ENCODE measurements at places on chromosomes 16 and 17.

- no peak for DNase-seq
Measured at GRCh38 chr17:56141046-56141839, 12.0 kb upstream of the ANKFN1 start.

- no peak for DNase-seq
Measured at GRCh38 chr17:50926523-50926922, 60.4 kb upstream of the TOB1 start.

DNA sequence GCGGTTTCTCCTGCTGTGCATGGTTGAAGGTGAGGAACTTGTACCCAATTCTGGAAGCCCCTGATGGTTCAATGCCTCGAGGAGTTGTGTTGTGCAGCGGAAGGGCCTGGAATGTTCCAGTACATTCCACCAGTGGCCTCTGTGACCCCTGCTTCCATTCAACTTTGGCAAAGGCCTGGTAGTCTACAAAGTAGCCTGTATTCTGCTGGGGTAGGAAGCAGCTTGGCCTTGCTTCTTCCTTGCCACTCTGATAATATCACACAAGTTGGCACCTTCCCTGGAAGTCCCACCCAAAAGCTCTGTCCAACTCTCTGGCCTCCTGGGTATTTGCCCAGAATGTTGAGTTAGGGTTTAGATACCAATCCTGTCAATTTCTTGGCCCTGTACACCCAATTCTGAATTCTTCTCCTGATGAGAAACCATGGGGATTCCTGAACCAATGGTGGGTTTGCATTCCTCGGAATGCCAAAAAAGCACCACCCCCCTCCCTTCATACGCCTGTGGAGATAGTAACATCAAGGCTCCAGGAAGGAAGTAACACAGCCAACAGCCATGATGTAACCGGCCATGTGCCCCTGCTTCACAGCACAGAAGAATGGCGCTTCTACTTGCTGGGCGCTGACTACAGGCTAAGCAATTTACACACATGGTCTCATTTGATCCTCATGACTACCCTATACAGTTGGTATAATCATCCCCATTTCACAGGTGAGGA is 11.8 kb upstream of the FAM117A start:
- no peak for DNase-seq

DNA sequence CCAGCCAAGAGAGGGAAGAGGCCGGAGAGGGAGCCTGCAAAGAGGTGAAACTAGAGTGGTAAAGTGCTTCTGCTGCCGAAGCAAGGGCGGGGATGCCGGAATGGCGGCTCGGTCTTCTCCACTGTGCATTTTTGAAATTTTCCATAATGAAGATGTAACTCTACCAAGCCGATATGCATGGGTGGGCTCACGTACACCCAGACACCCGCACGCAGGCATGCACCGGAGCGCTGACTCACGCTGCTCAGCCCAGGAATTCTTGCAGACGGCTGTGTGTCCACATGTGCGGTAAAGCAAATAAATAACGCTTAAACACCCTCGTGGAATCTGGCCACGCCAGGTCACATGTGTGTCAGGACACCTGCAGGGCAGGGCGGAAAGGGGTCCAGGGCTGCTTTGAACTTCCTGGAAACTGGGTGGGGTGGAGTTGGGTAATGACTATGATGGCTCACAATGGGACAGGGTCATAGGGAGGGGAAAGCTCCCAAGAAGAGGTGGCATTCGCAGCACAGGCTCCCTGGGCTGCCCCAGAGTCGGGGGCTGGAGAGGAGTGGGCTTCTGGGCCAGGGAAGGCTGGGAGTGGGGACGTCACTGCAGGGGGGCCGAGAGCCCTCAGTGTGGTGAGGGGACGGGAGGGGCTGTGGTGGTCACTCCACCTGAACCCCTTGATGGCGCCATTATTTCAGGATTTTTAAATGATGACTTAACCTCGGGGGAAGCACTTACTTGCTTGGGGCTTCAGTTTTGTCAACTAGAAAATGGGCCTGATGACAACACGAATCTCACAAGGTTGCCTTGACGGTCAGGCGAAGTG is 265.5 kb downstream of the PARN start:
- DNase-seq = no peak

- no peak for DNase-seq
Measured at GRCh38 chr17:2704890-2705248, 6.7 kb downstream of the CLUH start.

GRCh38 chr17:40825599-40825998 is 3.2 kb upstream of the KRT10 start:
- no peak for DNase-seq

DNA sequence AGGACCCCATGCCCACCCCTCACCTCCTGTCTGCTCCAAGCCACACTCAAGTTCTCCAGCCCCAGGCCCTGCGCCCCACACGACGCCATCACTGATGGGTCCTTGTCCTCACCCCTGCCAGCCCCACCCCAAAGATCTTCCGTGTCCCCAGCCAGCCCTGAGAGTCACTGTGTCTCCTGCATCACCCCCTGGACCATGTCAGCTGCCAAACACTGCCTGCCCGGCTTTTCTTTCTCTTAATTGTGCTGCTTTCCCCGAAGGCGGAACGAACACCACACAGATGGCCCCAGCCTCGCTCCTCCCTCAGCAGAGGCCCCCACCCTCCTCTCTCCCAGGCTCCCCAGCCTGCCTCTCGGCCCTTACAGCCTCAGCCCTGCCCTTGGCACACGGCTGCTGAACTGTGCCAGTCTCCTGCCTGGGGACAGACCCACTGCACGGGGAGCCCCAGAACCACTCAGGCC is 4.8 kb upstream of the GAA start:
- peak; percentile 24 for DNase-seq

- peak; percentile 98 for DNase-seq
Measured at GRCh38 chr17:75827308-75828075, 16.7 kb downstream of the UNC13D start.

GRCh38 chr17:49952209-49952911 is 16.6 kb upstream of the DLX4 start:
- DNase-seq = peak; percentile 94

GRCh38 chr17:39939588-39940419 is 12.3 kb downstream of the LRRC3C start:
- DNase-seq = peak; percentile 53

- peak; percentile 35 for DNase-seq
Measured at GRCh38 chr17:49224198-49224996, 6.2 kb downstream of the PHOSPHO1 start.

DNA sequence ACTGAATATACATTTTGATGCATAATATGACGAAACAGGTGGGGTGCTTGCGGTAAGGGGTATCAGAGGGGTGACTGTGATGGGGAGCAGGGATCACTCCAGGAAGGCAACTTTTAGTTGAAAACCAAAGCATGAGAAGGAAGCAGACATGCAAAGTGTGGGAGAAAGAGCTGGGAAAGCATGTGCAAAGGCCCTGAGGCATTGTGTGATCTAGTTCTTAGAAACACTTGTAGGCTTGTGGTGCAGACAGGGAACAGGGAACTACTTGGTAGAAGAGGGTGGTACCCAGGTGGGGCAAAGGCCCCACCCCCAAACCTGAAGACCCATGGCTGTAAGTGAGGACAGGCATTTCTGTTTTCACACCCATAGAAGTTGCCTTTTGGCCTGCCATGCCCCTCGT is 459.9 kb upstream of the EEF2KMT start:
- DNase-seq = no peak

GRCh38 chr17:37039269-37039668 is 90.5 kb downstream of the AATF start:
- DNase-seq = peak; percentile 79

DNA sequence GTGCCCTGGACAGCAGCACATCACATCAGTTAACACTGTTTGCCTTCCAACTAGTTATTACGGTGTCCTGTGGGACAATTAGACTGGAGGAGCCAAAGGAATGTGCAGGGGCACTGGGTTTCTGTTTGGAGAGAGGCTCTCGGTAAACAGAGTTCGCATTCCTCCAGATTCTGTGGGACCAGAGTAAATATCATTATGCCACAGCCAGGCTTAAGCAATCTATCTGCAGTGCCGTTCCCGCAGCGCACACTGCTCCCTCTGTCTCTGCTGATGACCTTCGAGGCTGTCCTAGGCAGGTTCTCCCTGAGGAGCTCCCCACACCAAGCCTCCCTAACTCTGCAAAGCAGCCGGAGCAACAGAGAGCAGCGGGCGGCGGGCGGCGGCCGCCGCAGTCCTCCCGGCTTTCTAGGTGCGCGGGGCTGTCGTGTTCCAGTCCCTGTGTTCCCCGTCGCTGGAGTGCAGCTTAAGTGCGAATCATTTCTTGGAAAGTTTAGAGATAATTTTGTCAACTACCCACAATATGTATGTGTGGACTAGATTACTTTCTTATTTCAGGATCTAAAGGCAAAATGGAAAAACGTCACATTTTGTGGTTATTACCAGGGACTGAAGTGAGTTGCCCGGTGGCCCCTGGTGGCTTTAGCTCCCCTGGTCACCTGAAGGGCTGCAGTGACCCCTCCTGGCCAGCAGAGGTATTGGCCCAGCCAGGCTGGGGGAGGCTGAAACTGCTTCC is 43.3 kb downstream of the PGS1 start:
- peak; percentile 76 for DNase-seq

- no peak for DNase-seq
Measured at GRCh38 chr16:56909527-56909979, 22.4 kb upstream of the HERPUD1 start.

GRCh38 chr17:48259694-48260291 is 152.2 kb downstream of the SNX11 start:
- DNase-seq = peak; percentile 24

- DNase-seq = no peak
Measured at GRCh38 chr16:48564544-48565444, 45.2 kb downstream of the N4BP1 start.

DNA sequence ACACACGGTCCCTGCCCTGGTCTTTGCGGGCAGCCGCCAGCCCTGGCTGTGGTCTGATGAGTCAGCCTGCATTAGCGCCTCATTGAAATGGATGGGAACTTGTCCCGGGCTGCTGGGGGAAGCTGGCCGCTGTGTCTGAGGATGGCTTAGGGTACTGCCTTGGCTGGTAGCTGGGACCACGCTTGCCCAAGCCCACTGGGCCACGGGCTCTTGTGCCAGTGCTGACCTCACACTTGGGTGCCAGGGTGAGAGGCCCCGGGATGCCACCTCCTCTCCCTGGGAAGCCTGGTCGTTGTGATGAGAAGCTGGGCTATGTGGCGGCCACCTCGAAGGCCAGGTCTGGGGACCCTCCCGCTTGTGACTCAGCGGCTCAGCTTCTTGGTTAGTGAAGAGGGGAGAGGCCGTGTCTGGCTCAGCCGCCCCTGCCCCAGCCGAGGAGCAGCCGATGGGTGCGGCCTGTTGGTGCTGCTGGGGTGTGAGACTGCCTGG is 10.7 kb downstream of the CACNA1H start:
- DNase-seq = no peak

DNA sequence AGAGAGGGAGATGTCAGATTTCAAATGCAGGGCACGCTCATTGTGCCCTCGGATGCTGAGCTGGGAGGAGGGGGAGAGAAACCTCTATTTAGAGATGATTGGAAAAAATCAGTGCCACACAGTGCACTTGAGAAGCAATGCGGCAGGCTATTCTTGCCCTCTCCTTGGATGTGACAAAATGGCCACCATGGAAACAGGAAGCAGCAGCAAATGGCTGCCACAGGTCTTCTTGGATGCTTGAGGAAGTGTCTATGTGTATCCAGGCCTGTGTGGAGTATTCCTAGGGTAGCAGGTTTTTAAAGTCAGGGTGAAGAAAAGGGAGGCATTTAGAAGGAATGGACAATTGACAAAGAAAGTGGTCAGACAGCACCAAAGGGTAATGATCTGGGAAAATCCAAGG is 340.1 kb upstream of the ZFHX3 start:
- DNase-seq = no peak

DNA sequence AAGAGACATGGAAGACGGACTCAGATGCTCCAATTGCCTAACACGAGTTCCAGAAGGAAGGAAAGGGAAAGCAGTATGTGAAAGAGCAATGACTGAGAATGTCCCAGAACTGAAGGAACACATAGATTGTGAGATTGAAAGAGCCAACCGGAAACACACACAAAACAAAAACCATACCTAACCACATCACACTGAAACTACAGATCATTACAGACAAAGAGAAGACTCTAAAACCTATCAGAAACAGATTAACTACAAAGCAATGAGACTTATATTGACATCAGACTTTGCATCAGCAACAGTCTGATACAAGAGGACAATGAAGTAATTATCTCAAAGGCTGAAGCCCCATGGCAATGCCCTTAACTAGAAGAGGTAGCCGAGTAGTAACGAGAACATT is 45.6 kb upstream of the CLEC18B start:
- no peak for DNase-seq

- DNase-seq = peak; percentile 61
Measured at GRCh38 chr17:38742411-38743308, 5.5 kb downstream of the PCGF2 start.

DNA sequence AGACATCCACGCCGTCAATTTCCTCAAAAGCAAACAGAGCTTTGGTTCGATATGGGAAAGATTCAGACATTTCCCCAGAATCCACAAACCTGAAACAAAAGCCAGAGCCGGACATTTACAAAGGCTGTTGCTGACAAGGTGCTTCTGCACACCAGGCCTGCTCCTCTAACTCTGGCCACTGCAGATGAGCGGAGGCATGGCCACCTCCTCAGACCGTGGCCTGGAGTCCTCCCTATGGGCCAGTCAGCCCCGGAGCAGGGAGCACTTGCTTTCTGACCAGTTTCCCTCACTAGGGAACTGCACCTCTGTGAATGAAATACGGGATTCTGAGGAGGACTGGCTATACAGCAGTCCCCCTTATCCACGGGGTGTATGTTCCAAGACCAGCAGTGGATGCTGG is 22.3 kb upstream of the TRAP1 start:
- DNase-seq = no peak

DNA sequence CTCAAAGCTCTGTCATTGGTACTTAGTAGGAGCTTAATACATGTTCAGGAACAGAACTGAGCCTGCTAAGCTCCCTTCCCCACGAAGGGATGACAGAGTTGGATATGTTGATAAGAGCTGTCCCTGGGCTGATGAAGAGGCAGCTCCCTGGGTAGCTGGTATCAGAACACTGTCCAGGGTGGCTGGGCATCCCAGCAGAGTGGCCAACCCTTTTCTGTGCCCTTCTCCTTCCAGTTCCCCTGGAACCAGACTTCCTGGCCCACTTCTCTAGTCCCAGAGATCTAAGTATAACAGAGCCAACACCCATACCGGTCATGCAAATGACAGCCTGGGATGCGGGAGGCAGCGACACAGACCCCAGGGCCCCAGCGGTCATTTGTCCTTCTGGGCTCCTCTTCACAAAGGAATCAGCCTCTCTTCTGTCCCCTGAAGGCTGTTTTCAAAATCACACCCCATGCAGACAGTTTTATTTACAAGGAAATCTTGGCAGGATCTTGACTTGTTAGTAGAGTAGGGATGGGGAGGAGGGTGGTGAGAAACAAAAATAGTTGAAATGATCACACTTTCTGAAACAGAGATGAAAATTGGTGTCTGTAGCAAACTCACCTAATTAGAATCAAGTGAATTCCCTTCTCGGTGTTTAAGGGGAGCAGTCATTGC is 1.4 kb upstream of the RHBDL3 start:
- peak; percentile 50 for DNase-seq

GRCh38 chr16:621526-622105 is 9.2 kb upstream of the WFIKKN1 start:
- DNase-seq = no peak

Measured in NCI-H82 (cell line).